ENCODE measurements at places on chromosomes 3 and 15. TPM values are rescaled to one million over a fixed set of nuclear protein-coding genes. Genes with fewer than 3 reads are reported as not detected.

The DNASE1L3 gene
- total RNA-seq = 0.09 TPM

The IL5RA gene
- total RNA-seq = not detected

The BHLHE40 gene
- 9.0 TPM for total RNA-seq

The NANOGP8 gene
- total RNA-seq = not detected

The SLC12A8 gene
- total RNA-seq = 2.7 TPM

The C3orf20 gene
- under 0.01 TPM for total RNA-seq

The FBXL2 gene
- 13.7 TPM for total RNA-seq

The STX19 gene
- not detected for total RNA-seq

The ADAMTS9 gene
- total RNA-seq = 31.2 TPM

The RLBP1 gene
- total RNA-seq = not detected

The CCR2 gene
- not detected for total RNA-seq

The ZCWPW2 gene
- 0.18 TPM for total RNA-seq

The IL16 gene
- total RNA-seq = 0.19 TPM

The ROPN1B gene
- total RNA-seq = not detected

The PLA2G4E gene
- total RNA-seq = not detected

The WNT7A gene
- total RNA-seq = not detected

The FAM43A gene
- 160 TPM for total RNA-seq

The FLNB gene
- total RNA-seq = 950 TPM

The P3H2 gene
- 5.0 TPM for total RNA-seq

The GOLGA6L9 gene
- 3.7 TPM for total RNA-seq

Measured in endothelial cell of coronary artery (primary cell).